ENCODE measurements at places on chromosomes 7 and 10. TPM values are rescaled to one million over a fixed set of nuclear protein-coding genes. Genes with fewer than 3 reads are reported as not detected.

The JAZF1 gene
- 3.0 TPM for total RNA-seq

The OR2A1 gene
- total RNA-seq, result not detected

The PDE1C gene
- total RNA-seq, result 0.17 TPM

The ASB10 gene
- total RNA-seq, result not detected

The CC2D2B gene
- total RNA-seq, result 0.17 TPM

The TMEM213 gene
- total RNA-seq, result not detected

The TMEM176B gene
- total RNA-seq, result not detected

The PRKRIP1 gene
- 11.6 TPM for total RNA-seq

The TRPV6 gene
- total RNA-seq, result not detected

The PRKCQ gene
- 0.22 TPM for total RNA-seq

The ITPRID1 gene
- total RNA-seq, result not detected

The EVX1 gene
- total RNA-seq, result not detected

The SUGCT gene
- total RNA-seq, result 1.5 TPM

The MPP7 gene
- total RNA-seq, result 2.8 TPM

The SH2D4B gene
- under 0.01 TPM for total RNA-seq
